Stimulated activated naive CD4-positive, alpha-beta T cell treated with Interleukin-2 at 50 U/mL for 16 hours (primary cell): ENCODE measurements at places on chromosomes 6 and 20.

- DNase-seq: no peak
These were observed 44.5 kb downstream of the RBM38 start for GRCh38 chr20:57435498-57436222.

DNA sequence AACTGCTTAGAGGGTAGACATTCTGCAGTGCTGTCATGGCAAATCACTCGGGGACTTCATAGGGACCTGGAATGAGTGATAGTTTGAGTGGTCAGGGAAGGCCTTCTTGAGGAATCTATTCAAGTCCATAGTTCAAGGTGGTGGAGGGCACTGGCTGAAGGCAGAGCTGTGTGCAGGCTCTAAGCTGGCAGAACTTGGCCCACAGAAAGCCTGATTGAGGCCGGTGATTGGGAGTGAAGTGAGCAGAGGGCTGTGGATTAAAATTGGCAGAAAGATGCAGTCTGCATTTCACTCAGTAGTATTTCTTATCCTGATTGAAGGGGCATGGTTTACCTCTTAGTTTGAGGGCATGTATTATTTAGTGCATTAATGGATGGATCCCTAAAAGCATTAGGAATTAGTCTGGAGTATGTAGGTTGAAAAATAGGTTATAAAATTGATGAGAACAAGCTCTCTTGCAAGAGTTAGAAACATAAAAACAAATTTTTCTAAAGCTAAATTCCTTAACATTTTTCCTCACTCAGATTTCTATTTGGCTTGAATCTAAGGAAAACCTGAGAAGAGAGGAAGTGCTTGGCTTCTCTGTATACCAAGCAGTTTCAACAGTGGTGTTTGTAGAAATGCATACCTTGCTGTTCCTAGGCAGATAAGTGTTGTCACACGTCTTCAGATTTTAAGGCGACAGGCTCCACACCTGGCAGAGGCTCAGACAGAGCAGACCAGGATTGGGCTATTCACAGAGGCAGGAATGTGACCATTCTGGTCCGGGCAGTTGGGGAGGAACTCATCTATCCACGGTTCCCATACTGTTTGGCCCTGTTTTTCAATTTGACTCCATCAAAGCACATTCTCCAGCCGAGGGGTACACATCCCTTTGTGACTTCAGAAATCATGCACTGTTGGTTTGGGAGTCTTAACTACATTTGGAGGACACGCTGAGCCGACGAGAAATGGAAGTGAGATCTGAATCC, 45.2 kb downstream of the UTRN start:
- DNase-seq: no peak

- no peak for DNase-seq
These were observed 58.9 kb upstream of the L3MBTL3 start for GRCh38 chr6:129959358-129959930.

GRCh38 chr6:57017069-57017468, 29.4 kb upstream of the KIAA1586 start:
- no peak for DNase-seq
